Stimulated activated CD4-positive, alpha-beta T cell treated with anti-CD3 and anti-CD28 coated beads, Interleukin-2, amount 100 ng/mL, for 24 hours (primary cell): ENCODE measurements at places on chromosomes 13 and 19.

GRCh38 chr13:80133631-80134261 lies 207.2 kb downstream of the SPRY2 start:
- no peak for DNase-seq

DNA sequence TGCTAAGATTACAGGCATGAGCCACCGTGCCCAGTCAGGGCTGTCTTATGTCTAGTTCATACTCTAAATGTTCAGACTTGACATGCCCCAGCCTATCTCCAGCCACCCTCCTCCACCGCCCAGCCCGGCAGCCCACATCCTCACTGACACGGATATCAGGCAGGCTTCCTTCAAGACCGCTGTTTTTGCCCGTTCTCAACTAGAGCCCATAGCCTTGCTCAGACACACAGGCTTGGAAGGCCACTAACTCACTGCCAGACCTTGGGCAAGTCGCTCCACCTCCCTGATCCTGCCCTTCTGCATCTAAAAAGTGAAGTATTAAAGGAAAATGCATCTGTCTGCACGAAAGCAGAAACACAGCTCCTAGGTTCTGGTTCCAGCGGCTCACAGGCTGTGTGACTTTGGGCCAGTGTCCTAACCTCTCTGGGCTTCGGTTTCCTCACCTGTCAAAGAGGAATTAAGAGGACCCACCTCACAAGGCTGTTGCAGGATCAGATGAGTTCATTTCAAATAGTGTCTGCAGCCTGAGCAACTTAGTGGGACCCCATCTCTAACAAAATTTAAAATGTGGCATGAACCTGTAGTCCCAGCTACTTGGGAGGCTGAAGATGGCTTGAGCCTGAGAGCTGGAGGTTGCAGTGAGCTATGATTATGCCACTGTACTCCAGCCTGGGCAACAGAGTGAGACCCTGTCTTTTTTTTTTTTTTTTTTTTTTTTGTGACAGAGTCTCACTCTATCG lies 14.5 kb upstream of the CERS4 start:
- DNase-seq: peak; percentile 35

GRCh38 chr13:26583662-26584061 lies 26.2 kb downstream of the WASF3 start:
- DNase-seq: no peak

DNA sequence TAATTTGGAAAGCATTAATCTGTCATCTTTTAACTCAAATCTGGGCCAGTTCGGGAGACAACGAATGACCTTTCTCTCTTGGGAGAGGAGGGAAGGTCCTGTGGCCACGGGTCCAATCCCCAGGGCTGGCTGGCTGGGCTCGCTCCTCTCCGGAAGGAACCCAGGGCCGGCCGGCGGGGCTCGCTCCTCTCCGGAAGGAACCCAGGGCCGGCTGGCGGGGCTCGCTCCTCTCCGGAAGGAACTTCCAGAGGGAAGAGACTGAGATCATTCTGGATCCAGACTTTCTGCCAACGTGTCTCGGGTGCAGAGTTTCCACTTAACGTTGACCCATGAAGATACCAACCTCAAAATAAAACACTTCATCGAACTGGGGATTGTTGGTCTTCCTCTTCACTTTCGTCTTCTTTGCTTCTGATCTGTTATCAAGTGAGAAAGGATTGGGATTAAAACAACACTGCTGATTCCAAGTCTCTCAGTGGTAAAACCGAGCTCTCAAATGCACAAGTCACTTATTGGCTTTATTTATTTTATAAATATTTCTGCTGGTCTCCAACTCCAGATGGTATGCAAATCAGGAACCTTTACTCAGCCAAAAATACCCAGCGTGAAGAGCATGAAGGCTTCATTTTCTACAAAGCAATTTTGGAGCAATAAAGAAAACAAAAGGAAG lies 53.3 kb upstream of the C13orf46 start:
- DNase-seq: no peak

DNA sequence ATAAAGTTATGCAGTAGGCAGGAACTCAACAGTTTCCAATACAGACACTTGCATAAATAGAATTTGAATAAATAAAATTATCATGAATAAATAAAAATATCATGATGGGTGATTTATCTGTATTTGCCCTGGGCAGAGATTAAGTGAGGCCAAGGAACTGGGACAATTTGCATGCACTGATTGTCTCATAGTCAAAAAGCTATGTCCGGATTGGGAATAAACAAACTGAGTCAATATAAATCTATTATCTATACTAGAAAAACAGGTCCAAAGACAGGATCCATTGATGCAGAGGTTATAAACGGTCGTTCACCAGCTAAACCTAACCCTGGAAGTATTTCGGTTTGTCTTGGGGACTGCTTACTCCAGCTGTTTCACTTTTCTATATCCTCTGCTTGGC lies 26.2 kb upstream of the FBXL3 start:
- no peak for DNase-seq

DNA sequence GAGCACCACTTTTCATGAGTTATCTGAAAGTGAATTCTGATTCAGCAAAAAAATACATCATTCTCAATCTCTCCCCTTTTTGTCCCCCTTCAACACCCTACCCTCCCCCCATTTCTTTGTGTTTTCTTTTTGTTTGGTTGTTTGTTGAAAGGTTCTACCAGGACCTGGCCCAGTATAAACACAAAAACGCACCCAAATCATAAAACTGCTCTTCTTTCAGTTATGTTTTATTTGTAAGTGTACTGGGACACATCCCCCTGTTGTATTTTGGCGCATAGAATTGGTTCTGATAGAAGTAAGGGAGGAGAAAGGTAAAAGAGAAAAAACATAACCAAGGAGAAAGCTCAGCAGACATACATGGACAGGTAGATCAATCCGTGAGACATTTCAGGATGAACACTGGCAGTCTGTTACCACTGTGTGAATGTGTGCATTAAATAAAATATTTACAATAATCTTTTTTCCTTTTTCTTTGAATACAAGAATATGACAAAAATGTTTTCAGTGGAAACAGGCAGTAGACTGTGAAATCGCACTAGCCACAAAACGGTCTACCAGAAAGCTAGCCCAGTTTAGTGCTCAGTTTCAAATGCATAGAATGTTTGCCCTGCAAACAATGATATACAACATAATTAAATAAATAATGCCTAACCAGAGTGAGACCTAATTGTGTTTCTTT lies 4.2 kb downstream of the POU4F1 start:
- DNase-seq: no peak
